ENCODE measurements at places on chromosomes 13 and 19.
A peak's percentile ranks its signal among the peaks of the same experiment; 100 is the strongest.

DNA sequence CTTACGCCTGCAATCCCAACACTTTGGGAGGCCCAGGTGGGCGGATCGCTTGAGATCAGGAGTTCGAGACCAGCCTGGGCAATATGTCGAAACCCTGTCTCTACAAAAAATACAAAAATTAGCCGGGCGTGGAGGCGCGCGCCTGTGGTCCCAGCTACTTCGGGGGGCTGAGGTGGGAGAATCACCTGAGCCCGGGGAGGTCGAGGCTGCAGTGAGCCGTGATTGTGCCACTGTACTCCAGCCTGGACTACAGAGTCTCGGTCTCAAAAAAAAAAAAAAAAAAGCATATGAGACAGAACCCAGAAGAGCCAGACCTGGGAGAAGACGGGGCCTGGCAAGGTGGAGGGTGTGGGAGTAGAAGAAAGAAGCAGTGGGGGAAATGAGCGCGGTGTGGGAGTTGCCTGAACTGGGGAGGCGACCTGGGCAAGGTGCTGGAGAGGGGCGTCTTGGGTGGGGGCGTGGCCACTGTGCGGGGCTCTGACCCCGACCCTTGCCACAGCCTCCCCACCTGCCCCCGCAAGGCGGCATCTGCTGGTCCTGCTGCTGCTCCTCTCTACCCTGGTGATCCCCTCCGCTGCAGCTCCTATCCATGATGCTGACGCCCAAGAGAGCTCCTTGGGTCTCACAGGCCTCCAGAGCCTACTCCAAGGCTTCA is 533 bp downstream of the DKKL1 start:
- DNase-seq: no peak

DNA sequence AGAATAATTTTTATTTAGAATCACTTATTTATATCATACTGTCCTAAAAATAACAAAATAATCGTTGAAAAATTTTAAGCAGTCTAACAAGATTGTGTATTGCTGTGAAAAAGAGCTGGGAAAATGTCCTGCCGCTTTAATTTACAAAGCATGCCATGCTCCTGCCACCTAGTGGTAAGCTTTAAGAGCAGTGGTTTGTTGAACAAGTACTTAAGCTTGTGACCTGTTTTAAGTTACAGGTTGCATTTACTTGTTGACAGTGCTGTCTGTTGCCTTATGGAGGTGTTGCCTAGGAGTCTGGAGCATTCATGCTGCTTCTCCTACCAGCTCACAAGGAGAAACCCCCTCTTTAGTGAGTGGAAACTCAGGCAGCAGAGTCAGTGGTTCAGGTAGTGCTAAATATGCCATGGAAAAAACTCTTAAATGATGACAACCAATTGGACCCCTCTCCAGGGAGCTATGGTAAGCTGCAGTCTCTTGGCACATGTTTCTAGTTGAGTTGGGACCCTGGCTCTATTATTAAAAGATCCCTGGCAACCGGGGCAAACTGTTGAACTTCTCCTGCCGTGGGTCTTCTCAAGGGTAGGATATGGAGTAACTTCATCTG is 68.4 kb downstream of the SPATA13 start:
- DNase-seq: peak; percentile 54

- no peak for DNase-seq
Observed at GRCh38 chr13:32791545-32792172, 205.4 kb downstream of the PDS5B start.

DNA sequence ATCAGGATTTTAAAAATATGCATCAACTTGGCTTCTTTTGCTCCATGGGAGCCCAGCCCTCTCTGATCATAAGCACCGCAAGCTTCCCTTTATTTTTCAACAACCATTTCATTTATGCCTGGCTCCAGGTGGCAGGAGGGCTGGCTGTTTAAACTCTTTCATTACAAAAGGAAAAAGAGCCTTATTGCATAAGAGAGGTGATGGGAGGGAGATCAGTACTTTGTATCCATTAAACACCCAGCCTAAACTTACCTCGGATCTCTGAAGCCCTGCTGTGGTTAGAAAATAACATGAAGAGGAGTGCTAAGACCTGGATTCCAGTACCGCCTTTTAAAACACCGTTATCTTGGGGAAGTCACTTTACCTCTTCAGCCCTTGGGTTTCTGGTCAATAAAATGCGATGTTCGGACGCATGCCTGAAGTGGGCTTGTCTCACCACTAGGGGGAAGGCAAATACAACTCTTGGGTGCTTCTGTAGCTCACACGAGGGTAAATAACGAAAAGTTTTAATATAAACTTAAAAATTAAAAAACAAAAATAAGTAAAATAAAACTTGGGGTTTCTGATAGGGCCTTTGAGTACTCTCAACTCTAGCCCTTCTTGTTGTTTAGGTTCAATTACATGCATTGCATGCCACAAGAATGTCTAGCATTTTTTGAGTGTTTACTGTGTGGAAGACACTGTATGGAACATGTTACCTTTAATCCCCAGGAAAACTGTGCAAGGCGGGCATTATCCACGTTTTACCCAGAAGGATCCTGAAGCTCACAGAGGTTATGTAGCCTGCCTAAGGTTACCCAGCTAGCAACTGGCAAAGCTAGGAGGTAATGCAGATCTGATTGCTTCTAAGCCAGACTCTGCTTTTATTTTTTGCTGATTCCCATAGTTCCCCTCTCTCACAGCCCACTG is 240.3 kb downstream of the LMO7 start:
- DNase-seq: peak; percentile 20

DNA sequence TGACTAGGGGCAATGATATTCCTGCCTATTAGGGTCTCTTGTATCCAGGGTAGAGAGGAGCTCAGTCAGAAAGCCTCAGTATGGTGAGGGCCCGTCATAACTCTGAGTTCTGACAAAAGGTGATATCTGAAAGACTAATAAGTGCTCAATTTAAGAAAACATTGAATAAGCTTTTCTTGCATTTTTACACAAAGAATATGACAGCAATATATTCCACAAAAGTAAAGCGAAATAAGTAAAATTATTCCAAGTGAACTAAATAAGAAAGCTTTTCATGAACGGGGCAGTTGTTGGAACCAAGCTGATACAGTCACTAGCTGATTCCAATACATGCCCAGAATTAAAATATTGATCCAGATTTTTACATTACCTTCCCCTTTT is 40.5 kb downstream of the CEACAM1 start:
- no peak for DNase-seq

DNA sequence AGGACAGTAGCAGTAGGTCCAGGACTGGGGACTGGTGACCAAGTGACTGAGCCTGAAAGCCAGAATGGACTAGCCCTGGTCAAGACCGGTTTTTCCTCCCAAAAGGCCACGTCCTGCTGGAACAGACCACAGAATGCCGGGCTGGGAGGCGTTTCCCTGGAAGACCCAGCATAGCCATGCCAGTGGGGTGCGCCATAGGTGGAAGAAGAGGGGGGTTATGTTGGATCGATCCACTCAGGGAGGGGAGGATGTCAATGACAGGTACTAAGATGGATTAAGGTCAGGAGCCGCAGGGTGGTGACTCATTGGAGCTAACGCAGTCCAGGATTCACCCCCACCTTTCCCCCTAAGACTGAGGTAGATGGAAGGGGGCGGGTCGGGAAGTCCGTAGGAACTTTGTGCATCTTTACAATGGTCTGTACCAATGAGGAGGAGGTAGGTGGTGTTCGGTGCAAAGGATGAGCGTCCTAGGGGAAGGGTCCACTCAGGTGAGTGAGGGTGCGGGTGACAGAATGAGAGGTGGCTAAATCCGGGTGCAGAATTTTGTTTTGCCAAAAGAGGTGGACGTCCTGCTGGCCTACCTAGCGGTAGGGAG is 21.0 kb downstream of the VASP start:
- DNase-seq: no peak

- DNase-seq: no peak
Observed at GRCh38 chr13:61162636-61163035, 253.0 kb downstream of the PCDH20 start.

DNA sequence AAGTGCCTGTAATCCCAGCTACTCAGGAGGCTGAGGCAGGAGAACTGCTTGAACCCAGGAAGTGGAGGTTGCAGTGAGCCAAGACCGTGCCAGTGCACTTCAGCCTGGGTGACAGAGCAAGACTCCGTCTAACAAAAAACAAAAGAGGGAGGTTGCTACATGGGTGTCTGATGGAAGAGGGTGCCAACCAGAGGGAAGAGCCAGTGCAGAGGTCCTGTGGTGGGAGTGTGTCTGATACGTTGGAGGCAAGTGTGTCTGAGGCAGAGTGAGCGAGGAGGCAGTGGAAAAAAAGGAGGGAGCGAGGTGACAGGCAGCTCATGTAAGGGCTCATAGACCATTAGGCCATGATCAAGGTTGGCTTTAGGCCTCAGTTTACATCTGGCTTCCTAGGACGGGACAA is 6.8 kb downstream of the PDE4A start:
- no peak for DNase-seq

DNA sequence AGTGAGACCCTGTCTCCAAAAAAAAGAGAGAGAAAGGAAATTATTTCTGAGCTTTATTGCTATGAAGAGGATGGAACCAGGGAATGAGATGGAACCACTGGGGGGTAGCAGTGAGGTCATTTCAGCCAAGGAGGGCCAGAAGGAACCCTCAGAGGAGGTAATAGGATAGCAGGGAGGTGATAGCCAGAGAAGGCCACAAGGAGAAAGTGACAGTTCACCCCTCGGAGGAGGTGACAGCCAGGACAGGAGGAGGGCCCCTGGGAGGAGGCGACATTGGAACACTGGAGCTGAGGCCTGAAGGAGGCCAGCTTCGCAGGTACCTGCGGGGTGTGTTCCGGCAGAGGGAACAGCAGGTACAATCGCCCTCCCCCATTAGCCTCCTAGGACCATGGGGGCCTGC is 675 bp upstream of the PGPEP1 start:
- DNase-seq: no peak

DNA sequence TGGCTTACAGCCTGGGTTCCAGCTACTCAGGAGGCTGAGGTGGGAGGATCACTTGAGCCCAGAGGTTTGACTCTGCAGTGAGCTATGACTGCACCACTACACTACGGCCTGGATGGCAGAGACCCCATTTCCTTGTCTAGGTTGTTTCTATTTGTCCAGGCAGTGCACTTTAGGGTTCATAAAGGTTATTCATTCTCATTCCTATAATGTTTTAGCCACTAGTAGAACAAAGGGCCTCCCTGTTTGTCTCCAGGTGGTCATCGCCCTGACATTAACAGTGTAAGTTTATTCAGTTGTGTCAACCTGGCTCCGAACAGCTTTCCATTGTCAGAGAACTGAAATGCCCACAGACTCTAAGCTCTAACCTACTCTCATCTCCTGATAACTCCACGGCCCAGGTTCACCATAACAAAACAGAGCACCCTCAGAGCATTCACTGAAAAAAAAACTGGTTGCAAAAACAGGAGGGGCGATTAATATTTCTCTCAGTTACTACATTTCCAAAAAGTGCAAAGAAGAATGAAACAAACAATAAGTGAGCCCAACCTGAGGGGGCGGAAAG is 37.1 kb downstream of the SMAD9 start:
- DNase-seq: no peak

DNA sequence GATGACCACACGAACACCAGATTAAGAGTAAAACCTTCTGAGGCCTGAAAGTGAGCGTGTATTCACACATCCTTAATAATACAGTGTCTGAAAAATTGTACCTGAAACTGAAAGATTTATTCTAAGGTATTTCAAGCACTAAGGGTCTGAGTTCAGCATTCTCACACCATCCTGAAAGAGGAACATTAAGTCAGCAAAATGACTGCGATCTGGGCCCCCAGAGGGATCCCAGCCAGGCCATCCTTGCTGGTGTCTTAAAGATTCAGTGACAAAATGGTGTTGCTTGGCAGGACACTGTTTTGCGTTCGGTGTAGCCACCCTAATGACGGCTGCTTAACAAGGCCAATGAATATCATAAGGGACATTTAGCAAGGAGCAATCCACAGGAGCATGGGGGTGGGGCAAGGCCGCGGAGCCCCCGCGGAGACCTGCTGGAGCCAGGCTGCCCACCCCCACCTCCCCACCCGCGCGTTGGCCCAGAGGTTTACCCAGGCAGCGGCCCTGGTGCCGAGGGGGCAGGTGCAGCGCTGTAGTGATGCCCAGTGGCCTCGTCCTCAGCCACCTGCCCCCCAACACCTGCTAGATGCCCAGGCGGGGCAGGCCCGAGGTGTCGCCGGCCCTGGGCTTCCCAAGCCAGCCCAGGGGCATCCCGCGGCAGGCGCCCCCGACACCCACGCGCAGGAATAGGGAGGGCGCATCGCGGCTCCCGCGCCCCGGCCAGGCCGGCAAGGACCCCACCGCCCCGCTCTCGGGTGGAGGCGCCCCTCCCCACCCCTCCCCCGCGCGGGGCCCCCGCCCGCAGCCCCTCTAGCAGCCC is 742 bp downstream of the NALCN start:
- no peak for DNase-seq

DNA sequence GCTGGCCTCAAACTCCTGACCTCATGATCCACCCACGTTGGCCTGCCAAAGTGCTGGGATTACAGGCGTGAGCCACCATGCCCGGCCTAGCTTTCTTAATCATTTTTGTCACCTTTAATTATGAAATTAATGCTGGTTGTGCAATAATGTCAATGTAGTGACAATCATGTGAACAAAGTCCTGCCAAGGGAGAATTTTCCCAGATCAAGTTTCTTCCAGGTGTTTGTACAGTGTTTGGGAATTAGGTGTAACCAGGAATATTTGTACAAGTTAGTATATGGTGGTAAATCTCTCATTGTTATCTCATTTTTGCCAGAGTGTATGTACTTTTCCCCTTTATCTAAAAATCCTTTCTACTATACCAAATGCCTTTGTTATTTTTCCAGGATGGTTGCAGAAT is 171.1 kb downstream of the UGGT2 start:
- no peak for DNase-seq

- no peak for DNase-seq
Observed at GRCh38 chr19:35689836-35690235, 14.5 kb upstream of the ZBTB32 start.

GRCh38 chr13:53141336-53141735 is 112.7 kb downstream of the OLFM4 start:
- DNase-seq: no peak

DNA sequence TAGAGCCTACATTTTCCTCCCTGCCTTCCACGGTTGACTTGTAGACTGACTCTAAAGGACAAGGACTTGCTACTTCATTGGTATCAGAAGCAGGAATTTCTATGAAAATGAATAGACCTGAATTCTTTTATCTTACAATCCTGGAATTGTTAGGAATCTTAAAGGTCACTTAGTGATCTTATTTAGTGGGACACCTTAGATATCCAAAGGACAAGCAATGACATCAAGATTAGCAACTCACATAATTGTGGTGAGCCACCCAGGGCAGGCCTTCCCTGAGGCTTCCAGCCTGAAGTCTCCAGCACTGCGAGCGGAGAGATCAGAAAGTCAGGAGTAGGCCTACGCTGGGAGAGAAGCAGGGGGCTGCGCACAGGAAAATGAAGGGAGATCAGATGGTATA is 37.8 kb downstream of the KLF5 start:
- DNase-seq: no peak
